Glomerular endothelial cell (primary cell): ENCODE measurements at places on chromosomes 5 and 9.

DNA sequence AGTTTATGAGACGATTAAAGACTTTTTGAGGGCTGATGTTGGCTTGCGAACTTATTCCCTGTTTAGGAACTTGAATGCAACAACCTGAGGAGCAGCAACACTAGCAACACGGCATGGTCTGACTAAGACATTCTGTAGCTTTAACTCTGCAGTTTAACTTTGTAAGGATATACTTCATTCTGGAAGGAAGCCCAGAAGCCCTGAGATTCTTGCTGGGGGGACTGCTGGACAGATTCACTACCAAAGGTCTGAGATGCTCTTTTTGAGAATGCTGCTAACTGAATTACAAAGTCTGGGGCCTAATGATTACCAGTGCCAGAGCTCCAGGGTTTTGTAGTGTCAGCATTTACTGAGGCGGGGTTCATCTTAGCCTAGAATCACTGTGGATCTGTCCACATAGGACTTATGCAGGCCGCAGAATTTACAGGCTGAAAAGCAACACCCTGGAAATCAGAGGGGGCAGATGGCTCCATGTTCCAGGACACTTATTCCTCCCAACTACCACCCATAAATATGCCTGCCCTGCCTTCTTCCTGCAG is 537.1 kb upstream of the CDH18 start:
- DNase-seq, result no peak

DNA sequence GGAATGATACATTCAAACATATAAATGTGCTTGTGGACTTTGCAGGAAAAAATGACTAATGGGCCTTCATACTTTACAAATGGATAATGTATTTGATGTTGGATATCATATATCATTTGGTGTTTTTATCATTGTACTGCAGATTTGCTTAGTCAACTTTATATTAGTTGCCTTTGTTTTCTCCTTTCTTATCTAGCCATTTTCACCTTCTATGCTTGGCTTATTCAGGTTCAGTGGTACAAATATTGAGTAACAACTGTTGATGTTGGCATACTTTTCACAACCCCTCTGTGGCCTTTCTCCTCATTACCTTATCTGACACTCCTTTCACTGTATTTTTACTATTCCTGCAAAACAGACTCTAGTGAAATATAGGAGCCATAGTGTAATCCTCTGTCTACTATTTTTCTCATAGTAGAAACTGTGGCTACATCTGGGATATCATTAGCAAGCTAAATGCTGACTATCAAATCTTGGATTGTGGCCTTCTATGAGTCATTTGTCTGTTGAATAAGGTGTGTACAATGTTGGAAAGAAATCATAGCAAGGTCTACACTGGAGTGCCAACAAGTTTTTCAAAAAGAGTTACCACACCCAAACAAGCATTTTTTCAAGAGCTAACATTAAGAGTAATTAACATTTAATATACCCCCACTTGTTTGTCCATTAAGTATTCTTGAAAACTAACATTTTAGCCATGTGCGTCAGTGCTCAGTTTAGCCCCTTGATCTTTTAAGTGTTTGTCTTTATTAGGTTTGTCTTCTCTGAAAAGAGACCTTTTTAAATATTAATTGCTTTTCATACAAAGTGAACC is 330.1 kb downstream of the ADGRV1 start:
- DNase-seq, result no peak

DNA sequence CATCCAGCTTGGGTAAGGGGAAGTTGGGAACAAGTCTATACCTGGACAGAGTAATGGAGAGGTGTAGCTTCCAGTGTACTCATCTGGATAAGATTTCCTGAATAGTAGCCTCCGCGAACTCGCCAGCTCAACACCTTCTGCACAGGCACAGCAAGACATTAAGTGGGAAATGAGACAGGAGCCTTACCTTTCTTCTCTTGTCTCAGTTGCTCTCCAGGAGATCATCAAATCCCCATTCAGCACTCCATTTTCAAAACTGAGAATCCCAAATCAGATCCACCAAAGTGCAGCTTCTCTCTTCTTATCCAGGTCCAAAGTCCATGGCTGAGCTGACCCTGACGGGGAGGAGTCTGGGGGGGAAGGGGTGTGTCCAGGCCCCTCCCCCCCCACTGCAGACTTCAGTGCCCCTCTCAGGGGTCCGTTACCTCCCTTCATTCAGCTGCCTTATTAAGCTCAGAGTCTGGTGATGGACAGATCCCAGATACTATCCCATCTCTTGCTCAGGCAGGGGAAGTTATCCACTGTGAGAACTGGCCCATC is 5.9 kb upstream of the MGAT1 start:
- DNase-seq, result no peak

GRCh38 chr9:14511452-14511851 is 181.8 kb downstream of the ZDHHC21 start:
- no peak for DNase-seq

DNA sequence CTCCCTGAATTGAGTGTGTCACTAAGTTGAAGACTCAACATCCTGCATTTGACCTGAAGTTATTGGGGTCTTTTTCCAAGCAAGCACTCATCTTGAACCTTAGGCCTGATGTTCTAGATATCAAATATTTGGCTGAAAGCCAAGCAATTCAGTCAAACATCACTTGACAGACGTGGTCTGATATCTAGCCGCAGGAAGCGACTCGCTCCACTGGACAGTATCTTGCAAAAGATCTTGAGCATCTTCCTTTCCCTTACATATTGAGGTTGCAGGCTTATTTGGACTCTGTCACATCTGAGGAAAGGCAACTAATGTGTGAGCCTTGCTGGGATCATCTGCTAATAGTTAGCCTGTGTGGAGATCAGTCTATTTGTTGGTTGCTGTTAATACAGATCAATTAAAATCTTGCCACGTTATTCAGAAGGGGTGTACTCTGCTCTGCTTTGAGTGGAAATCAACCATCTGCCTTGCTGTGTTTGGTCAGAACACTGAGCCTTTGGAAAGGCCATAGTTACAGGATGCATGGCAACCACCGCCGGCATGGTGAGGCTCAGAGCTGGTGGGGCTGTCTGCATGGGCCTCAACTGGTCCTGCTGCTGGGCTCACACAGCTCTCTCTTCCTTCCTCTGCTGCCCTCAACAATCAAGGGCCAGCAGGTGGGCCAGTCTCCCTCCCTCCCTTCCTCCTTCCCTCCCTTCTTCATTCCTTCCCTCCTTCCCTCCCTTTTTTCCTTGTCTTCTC is 166.9 kb upstream of the KLF9 start:
- DNase-seq, result no peak

- no peak for DNase-seq
These were observed 22.2 kb downstream of the AMBP start for GRCh38 chr9:114055894-114056293.

DNA sequence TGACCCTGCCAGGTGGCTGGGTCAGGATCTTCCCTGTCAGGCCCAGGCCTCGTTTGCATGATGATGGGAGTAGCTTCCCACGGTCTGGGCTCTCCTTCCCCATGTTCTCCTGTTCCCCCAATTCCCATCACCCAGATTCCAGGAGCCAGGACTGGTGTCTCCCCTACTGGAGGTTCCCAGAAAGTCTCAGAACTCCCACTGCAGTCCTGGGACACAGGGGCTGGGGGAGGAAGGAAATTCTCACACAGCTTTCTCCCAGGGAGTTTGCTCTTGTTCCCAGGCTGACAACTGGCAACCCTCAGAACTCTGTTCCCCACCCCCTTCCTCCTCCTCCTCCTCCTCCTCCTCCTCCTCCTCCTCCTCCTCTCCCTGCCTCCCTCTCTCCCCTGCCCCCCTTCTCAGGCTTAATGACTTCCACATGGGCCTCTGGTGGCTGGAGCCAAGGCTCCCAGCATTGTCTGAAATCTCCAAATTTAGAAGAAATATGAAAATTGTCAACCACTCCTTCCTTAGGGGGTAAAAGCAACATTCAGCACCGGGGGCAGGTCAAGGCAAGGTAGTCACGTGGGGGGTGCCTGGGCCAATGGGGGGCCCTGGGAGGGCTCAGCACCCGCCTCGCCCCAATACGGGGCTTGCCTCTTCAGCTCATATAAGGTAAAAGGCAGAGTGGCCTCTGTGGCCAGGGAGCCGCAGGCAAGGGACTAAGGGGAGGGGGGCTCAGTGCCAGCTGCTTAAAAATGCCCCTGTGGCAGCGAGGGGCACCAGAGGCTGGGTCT is 27.3 kb upstream of the IL17B start:
- DNase-seq, result no peak

DNA sequence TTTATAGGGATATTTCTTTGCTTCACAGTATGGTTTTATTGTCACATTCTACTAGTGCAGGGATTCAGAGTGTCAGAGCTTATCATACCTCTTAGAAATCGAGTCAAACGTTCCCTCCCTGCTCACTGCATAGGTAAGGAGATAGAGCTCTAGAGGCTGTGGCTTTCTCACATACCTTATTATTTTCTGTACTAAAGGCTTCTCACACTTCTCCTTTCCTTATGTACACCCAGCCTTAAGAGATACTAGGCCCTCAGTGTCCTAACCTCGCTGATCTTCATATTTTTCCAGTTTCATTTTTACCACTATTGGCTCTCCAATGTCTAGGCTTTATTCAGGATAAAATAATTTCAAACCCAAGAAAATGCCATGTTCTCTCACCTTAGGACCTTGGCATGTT is 297.3 kb upstream of the RIOK2 start:
- no peak for DNase-seq

DNA sequence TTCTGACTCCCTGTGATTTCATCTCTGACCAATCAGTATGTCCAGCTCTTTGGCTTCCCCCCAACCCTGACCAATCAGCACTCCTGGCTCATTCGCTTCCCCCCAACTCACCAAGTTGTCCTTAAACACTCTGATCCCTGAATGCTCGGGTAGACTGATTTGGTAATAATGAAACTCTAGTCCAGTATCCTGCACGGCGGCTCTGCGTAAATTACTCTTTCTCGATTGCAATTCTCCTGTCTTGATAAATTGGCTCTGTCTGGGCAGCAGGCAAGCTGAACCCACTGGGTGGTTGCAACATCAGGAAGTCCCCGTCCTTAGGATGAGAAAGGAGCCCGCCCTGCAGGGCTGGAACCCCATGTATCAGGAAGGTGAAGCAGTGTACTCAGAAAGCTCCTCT is 10.4 kb downstream of the FCN2 start:
- DNase-seq, result no peak

DNA sequence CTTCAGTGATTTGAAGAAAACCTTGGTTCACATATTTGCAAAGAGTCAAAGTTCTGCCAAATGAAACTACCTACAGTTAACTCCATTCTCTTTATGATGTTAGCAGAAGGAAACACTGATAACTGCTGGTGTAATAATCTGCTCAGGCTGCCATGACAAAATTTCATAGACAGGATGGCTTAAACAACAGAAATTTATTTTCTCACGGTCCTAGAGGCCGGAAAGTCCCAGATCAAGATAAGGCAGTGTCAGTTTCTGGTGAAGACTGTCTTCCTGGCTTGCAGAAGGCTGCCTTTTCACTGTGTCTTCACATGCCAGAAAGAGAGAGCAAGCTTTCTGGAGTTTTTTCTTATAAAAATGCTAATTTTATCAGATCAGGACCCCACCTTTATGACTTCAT is 102.4 kb upstream of the PARP8 start:
- DNase-seq, result no peak

DNA sequence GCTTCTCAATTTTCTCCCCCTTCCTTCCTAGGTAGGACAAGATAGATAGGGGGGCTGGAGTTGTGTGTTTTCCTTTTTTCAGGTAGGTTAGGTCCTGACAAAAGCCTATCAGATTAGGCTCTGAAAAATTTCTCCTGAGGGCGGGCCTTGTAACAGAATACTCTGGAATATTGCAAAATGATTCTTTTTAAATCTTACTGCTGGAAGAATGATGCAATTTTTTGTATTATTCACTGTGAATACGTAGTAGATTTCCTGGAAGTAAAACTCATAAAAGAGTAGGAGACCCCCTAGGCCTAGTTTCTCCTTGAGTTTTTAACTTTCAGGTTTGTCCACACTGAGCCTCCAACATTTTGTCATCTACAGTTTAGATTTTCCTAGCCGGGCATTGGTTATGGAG is 1701.8 kb downstream of the EFNA5 start:
- DNase-seq, result no peak

- no peak for DNase-seq
These were observed 58.9 kb downstream of the DAP start for GRCh38 chr5:10702040-10702629.

- DNase-seq, result no peak
These were observed 375.2 kb upstream of the WWC1 start for GRCh38 chr5:167916261-167916691.

DNA sequence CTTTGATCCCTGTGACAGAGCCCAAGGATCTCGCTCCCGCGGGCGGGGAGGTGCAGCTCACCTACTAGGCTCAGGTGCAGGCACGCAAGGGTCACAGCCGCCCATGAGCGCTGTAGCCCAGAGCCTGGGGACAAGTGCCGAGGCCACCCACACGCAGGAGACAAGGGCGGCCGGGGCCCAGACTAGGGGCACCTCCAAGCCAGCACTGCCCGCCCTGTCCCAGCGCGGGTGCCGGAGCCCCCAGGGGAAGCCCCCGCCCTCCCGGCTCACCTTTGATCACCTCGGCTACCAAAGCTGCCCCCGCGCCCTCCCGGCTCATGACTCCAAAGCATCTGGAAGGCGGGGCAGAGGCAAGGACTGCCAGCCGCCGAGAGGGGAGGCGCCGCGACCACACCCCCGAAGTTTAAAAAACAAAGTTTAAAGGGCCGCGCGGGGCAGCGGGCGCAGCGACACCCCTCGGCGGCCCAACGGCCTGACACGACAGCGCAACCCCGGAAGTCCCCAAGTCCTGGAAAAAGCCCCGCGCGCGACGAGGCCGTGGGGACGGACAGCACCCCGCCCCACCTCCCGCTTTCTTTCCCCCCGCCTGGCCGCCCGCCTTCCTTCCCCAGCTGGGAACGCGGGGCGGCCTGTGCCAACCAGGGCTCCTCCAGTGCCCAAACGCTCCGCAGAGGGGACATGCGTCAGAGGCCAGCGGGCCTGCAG is 53.0 kb downstream of the CDC14B start:
- no peak for DNase-seq

DNA sequence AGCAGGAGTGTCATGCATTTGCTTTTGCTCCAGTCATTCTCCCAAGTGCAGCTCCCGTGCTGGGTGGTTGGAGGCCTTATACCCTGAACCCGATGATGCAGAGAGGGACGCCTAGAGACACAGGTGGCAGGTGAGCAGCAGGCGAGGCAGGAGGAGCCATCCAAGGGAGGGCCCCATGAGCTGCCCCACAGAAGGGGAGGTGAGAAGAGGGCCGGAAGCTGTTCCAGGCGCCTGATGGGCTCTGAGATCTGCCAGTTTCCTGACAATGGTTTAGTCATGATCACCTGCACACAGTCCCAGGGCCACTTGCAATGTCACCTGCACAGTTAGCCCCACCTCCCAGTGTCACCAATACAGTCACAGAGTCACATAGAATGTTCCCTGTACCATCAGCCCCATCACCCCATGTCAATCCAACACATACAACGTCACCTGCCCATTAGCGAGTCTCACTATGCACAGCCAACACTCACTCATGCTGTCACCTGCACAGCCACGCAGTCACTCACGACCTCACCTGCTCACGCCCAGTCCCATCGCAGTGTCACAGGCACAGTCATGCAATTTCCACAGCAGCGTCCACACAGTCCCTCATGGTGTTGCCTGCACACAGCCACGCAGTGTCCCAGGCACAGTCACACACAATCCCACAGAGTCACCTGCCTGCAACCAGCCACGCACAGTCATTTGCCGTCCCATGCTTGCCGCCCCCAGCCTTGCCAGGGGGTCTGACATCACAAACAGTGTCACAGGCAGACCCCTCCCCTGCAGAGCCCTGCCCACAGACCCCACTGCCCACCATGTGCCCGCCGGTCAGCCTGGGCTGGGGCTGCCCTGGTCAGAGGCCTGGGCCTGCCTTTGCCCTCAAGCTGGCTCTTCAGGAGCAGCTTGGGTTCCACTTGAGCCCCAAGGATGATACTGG is 113.4 kb downstream of the LHX2 start:
- DNase-seq, result no peak

GRCh38 chr5:134406390-134406789 is 5.3 kb downstream of the CDKN2AIPNL start:
- no peak for DNase-seq

GRCh38 chr5:19258686-19259085 is 729.3 kb downstream of the CDH18 start:
- DNase-seq, result no peak
